ENCODE measurements at places on chromosomes 1 and 21.

DNA sequence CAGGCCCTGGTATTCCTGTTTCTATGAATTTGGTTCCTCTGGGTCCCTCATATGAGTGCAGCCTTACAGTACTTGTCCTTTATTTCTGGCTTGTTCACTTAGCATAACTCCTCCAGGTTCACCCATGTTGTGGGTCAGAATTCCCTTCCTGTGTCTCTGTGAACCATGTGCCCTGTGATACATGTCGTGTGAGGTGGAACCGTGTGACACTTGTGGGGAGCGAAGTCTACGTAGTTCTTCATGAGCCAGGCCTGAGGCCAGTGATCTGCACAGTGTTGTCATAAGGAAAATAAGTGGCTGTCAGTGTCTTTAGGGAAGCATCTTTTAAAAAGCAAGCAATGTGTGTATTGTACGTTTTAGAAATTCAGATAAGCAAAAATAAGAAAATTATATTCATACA is 122.8 kb downstream of the GALNT2 start:
- DNase-seq: no peak

DNA sequence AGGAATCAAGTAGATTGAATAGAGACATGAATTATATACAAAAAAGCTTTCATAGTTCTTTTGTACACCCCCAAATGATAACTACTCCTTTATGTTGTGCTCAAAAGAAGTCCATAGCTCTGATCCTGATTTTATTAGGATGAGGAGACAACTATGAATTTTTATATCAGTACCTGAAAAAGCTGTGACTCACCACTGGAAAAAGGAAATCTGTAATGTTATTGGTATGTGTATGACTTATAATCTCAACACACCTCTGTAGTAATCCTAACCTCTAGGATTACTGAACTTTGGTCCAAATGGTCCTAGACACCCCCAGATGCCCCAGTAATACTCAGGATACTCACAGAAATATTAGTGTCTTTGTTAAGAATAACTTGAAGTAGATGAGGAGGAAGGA is 10.2 kb downstream of the PRKAB2 start:
- no peak for DNase-seq

GRCh38 chr1:117782056-117782455 is 147.4 kb downstream of the GDAP2 start:
- DNase-seq: no peak

- DNase-seq: no peak
Observed at GRCh38 chr1:84634536-84635205, 55.6 kb downstream of the SSX2IP start.

- DNase-seq: peak; percentile 6
Observed at GRCh38 chr1:78143152-78143551, 97.4 kb downstream of the GIPC2 start.

DNA sequence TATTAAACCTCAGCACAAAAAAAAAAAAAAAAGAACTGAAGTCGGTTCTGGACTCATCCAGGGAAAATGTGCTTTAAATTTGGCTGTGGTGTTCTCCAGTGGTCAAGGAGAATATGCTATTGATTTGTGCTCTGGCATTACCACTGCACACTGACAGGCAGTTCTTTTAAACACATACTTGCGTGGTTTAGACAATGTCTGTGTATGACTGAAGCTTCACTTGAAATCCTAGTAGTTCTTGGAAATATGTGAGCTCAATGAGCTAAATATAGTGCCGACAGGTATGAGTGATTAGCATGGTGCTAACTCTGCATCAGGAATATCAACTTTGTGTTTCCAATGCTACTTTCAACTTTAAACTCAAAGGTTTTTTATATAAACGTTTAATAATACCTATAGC is 415.6 kb downstream of the SMYD3 start:
- DNase-seq: no peak

GRCh38 chr1:30009720-30010119 is 713.7 kb downstream of the MATN1 start:
- no peak for DNase-seq

DNA sequence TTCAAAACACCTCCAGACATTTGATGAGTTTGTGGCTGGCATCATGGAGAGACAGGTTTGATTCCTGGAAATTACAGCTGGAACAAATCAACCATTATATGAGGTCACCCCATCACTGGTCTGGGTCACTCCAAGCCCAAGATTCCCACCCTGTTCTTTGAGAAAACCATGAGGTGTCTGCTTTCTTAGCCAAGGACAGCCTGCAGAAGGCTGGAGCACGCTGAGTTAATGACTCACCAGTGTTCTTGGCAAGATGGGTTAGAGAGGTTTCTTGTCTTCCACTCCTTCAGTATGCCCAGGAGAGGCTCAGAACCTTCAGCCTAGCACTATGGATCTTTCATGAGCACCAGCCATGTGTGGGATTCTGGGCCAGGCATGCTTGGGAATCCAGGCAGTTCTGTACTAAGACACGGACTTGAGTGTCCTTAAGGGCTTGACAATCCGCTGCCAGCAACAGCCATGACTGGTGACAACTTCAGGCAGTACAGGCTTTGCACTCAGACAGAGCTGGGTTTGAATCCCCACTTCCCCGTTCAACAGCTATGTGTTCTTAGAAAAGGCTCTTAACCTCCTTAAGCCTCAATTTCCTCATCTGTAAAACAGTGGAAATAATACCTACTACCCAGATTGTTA is 43.9 kb downstream of the GRHL3 start:
- DNase-seq: no peak

DNA sequence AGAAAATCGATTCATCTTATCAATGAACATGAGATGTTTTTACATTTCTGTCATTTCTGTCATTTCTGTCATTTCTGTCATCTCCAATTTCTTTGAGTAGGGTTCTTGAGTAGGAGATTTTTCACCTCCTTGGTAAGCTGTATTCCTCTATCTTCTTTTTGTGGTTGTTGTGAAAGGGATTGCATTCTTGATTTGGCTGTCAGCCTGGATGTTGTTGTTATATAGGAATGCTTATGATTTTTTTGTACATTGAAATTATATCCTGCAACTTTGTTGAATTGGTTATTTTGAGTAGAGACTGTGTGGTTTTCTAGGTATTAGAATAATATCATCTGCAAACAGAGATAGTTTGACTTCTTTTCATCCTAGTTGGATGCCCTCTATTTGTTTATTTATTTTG is 1233.7 kb downstream of the PLA2G4A start:
- no peak for DNase-seq

- DNase-seq: no peak
Observed at GRCh38 chr1:114009393-114009792, 30.1 kb downstream of the OLFML3 start.

- no peak for DNase-seq
Observed at GRCh38 chr1:25748531-25749205, 51.3 kb upstream of the SELENON start.

- DNase-seq: no peak
Observed at GRCh38 chr21:39927304-39927886, 60.2 kb downstream of the PCP4 start.

GRCh38 chr1:57672346-57673140 is 248.7 kb upstream of the DAB1 start:
- DNase-seq: no peak

- no peak for DNase-seq
Observed at GRCh38 chr1:158067662-158068061, 74.2 kb downstream of the KIRREL1 start.

DNA sequence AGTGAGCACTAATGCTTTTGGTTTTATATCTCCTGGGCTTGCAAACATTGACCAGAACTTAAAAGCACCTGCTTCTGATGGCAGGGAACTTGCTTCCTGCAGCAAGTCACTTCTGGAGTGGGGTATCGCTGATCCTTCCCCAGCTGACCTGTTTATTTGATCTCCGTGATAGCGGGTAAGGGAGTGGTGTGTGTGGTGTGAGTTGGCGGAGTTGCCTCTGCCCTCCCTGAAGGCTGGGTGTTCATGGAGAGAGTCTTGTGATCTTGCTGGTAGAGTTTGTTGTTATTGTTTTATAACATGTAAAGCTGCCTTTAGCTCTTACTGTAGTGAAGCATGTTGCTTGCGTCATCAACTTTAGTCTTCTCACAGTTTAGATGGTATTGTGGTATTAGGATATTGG is 3.9 kb downstream of the MFN2 start:
- no peak for DNase-seq

DNA sequence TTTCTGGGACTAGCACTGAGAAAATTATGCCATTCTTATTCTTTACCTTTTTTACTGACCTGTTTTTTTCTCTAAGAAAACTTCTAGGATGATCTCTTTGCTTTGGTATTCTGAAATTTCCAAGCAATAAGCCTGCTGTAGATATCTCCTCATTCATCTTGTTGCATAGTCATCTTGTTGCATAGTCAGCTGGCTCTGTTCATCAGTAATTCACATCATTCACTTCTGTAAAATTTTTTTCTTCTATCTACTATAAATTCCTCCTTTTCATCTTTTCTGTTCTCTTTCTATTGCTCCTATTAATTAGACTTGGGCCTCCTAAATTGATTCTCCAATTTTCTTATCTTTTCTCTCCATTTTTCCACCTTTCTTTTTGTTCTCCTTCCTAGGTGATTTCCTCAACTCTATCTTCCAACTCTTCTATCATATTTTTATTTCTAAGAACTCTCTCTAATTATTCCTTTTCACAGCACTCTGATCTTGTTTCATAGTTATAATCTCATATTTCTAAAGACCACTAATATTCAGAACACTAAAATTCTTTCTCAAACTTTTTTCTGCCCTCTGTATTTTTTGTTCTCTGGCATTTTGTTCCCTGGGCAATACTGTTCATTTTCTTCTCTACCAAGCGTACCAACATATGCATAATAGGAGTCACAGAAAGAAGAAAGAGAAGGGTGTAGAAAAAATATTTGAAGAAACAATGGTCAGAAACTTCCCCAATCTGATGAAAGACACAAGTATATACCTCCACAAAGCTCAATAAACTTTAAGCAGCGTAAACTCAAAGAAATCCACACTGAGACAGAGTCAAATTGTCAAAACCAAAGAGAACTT is 17.7 kb downstream of the TUT4 start:
- DNase-seq: no peak

DNA sequence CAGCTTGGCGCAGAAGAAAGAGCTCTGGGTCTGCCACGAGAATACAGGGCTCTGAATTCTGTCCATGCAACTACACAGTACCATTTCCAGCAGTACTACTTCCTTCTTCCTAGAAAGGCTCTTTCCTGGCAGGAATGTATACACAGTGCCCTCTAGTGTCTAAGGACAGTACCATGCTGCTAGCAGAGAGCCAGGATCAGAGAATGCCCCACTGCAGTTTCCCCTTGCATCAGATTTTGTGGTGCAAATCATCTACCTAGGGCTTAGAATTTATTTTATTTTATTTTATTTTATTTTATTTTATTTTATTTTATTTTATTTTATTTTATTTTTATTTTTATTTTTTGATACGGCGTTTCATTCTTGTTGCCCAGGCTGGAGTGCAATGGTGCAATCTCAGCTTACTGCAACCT is 50.8 kb downstream of the PAX7 start:
- peak; percentile 14 for DNase-seq

DNA sequence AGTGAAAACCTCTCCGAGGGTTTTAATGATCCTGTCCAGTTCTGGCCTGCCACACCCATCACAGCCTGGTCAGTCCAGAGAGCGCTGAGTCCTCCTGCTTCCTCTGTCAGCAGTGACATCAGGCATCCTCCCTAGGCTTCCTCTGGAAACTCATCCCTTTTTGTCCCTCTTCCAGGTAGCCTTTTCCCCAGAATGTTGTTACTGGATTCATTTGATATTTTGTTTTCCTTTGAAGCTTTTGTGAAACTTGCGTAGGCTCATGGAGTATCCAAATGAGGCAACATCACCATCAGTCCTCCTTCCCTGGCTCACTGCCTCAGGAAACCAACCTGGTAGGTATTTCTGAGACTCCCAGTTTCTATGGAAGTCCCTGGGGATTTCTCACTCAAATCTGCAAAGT is 27.0 kb upstream of the IGSF3 start:
- no peak for DNase-seq

- no peak for DNase-seq
Observed at GRCh38 chr1:59034925-59035324, 251.1 kb upstream of the JUN start.

DNA sequence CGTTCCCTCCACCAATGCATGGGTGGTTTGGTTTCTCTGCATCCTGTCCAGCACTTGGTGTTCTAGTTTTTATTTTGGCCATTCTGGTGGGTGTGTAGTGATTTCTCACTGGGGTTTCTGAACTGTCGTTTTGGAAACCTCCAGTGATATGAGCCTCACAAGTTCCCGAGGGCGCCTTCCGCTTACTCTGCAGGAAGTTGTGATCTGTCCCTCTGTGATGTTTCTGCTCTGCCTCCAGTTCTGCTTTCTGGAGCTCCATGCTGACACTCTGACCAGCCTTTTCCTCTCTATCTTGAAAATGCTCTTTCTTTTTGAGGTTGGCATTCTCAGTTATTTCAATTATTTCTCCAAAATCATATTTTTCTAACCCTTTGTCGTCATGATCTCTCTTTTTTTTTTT is 111.6 kb downstream of the PLD5 start:
- no peak for DNase-seq

DNA sequence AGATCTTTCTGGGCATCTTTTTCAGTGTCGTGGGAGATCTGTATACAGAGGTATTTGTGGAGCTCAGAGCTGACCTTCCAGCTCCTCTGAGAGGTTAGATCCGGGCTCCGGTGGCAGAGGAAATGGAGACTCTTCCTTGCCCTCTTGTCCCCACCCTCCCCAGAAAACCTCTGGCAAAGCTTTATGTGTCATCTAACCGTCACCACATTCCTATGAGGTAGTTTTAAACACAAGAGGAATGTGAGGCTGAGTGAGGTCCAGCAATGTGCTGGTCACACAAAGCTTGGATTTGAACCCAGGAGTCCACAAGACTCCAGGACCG is 1.2 kb downstream of the CD160 start:
- no peak for DNase-seq
